ENCODE measurements at places on chromosomes 3 and 15.

GRCh38 chr15:70379938-70380883 lies 282.5 kb upstream of the TLE3 start:
- no peak for DNase-seq

DNA sequence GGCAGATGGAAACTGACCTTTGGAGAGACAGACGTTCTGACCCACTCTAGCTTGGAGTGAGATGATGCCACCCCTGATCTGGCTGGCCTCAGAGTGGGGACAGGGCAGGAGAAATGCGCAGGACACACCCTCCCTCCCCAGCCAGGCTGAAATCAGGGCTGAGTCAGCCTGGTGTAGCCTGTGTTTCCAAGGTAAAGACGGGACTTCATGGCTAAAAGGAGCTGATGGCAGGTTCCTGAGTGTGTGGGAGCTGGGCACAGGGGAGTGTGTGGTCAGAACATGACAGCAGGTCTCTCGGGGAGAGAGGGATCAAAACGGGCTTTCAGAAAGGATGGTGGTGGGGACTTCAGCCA lies 14.6 kb upstream of the POLG start:
- DNase-seq = peak; percentile 43

- no peak for DNase-seq
Measured at GRCh38 chr3:48931944-48932580, 13.4 kb downstream of the ARIH2 start.

GRCh38 chr3:187944390-187945179 lies 199.3 kb upstream of the BCL6 start:
- no peak for DNase-seq

DNA sequence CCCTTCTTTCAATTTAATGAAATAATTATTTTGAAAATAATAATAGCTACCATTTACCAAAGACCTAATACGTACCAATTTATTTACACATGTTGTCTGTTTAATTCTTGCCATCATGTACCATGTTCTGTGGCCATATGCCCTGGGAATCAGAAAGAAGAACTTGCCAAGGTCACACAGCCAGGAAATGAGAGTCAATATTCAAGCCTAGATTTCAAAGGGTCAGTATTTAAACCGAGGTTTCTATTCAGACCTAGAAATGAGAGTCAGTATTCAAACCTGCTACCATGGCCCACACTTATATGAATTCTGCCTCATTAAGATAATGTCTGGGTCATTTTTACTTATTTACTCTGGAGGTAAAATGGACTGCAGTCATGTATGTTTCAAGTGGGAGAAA lies 103.6 kb upstream of the TBL1XR1 start:
- DNase-seq = no peak

- DNase-seq = no peak
Measured at GRCh38 chr15:45535486-45536042, 13.0 kb upstream of the SLC30A4 start.

GRCh38 chr3:179265875-179266274 lies 15.0 kb upstream of the KCNMB3 start:
- DNase-seq = no peak

- DNase-seq = no peak
Measured at GRCh38 chr3:12476238-12476897, 7.9 kb upstream of the TSEN2 start.

- no peak for DNase-seq
Measured at GRCh38 chr15:48395521-48396011, 64.3 kb downstream of the DUT start.

GRCh38 chr3:99833617-99834205 lies 16.0 kb downstream of the CMSS1 start:
- DNase-seq = no peak

- peak; percentile 87 for DNase-seq
Measured at GRCh38 chr3:59316688-59317275, 267.0 kb upstream of the CFAP20DC start.

DNA sequence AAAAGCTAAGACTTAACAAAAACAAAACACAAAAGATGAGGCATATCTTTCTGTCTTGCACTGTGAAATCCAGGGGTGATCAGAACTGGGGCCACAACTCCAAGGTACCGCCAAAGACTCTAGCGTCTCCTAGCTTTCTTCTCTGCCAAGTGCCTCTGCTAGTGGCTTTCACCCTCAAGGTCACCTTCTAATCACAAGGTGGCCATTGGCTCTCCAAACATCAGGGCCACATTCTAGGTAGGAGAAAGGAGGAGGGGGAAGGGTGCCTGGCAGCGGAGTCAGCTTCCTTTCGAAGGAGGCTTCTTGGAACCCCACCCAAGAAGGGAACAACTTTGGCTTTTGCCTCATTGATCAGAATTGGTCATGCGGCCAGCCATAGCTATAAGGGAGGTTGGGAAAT lies 168.8 kb upstream of the SMAD3 start:
- no peak for DNase-seq

DNA sequence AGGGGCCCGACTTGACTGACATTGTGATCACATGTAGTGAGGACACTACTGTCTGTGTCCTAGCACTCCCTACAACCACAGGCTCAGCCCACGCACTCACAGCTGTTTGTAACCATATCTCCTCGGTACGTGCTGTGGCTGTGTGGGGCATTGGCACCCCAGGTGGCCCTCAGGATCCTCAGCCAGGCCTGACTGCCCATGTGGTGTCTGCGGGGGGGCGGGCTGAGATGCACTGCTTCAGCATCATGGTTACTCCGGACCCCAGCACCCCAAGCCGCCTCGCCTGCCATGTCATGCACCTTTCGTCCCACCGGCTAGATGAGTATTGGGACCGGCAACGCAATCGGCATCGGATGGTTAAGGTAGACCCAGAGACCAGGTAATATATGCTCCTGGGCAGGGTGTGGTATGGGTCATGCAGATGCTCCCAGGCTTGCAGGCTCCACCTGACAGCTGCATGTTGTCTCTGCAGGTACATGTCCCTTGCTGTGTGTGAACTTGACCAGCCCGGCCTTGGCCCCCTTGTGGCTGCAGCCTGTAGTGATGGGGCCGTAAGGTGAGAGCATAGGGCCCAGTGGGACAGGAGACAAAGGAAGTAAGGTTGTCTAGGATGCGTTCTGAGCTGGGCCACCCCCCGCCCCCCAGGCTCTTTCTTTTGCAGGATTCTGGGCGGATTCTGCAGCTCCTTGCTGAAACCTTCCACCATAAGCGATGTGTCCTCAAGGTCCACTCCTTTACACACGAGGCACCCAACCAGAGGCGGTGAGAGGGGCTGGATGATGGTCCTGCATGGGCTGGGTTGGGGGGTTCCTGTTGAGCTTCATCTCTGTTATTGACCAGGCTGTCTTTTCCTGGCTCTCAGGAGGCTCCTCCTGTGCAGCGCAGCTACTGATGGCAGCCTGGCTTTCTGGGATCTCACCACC lies 4.4 kb downstream of the DALRD3 start:
- DNase-seq = peak; percentile 73

GRCh38 chr3:152927131-152927530 lies 92.2 kb downstream of the P2RY1 start:
- DNase-seq = no peak

- DNase-seq = no peak
Measured at GRCh38 chr3:127062926-127063325, 80.0 kb downstream of the PLXNA1 start.

DNA sequence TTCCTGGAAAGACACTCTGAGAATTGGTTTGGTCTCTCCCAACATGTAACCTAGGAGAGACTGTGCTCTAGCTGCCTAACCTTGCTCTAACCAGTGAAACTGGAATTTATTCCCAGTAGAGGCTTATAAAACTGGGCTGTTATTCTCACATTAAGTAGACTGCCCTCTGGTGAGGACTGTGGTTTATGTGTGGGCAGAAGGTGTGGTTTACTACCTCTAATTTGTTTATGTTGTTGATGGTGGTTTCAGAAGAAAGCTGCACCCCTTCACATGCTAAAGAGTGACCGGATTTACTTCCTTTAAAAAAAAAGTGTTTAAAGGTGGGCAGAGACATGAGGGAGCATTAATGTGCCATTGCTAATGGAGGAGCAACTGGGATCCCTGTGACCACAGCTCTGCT lies 273.2 kb downstream of the MECOM start:
- DNase-seq = peak; percentile 61

- DNase-seq = no peak
Measured at GRCh38 chr3:126665959-126666657, 11.2 kb upstream of the TXNRD3 start.

DNA sequence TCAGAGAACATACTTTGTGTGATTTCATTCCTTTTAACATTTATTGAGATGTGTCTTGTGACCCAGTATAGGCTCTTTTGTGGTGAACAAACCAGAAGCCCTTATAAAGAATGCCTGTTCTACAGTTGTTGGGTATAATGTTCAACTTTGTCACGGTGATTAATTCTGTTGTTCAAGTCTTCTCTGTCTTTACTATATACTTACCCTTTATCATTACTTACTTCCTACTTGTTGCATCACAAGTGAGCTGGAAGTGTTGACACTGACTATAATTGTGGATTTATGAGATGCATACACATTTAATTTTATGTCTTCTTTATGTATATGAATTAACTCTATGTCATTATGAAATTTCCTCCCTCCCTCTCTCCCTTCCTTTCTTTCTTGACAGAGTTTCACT lies 59.7 kb upstream of the TBL1XR1 start:
- DNase-seq = no peak

- peak; percentile 55 for DNase-seq
Measured at GRCh38 chr3:11335056-11335608, 62.9 kb downstream of the ATG7 start.

DNA sequence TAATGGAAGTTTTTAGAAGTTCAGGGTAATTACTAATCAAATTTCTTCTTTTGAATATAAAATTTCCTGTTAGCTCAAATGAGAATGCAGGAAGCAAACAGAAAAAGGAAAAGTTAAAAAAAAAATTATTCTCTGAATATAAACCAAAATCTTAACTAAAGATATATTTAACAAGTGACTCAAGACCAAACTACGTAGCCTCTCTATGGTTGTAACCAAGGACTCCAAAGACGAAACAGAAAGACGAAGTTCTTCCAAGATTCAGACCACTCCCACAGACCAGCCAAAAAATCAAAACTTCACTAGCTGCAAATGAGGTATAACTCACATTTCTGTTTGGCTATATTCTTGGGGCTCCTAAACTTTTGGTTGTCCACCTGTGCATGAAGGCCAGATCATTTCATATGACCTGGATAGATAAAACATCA lies 846.5 kb upstream of the ALCAM start:
- no peak for DNase-seq

GRCh38 chr3:173688216-173688842 lies 290.8 kb downstream of the NLGN1 start:
- no peak for DNase-seq

GRCh38 chr3:128499724-128500275 lies 6.8 kb upstream of the GATA2 start:
- no peak for DNase-seq

DNA sequence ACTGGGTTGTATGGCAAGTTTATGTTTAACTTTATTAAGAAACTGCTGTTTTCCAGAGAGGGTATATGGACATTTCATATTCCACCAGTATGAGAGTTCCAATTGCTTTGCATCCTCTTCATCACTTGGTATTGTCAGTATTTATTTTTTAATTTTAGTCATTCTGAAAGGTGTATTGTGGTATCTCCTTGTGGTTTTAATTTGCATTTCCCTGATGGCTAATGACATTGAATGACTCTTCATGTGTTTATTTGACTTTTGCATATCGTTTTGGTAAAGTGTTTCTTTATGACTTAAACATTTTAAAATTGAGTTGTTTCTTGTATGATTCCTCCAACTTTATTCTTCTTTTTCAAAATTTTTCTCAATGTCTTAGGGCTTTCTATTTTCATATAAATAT lies 44.4 kb downstream of the IL1RAP start:
- no peak for DNase-seq

DNA sequence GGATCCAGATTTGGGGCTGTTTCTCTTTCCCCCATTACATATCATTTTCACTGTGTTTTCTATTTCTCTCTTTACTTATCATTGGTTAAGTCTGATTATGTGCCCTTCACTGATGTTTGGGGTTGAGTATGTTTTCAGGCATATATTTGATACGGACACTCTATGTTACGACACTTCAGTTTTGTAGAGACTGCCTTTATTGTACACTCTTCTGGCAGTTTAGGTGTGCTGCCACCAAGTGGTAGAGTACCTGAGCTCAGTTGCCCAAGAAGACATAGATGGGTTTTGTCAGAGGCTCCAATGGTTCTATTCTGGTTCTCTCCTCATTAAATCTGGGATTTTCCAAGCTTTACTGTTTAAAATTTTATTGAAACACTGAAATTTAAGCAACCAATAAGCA lies 255.0 kb upstream of the ROPN1 start:
- peak; percentile 37 for DNase-seq

DNA sequence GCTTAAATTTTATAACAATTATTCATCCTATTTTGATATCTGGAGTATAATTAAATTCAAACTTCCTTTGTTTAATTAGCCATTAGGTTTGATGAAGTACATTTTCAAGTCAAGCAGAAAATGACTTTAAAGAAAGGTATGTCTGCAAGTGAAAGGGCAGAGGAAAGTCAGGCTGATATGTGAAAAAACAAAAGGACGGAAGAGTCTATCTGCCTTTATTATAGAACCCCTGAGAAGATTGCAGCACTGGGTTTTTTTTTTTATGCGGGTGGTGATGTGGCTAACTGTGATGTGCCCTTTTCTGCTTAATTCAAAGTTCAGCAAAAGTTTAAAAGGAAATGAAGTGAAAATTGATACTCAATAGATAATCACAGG lies 83.2 kb downstream of the COL8A1 start:
- DNase-seq = no peak

DNA sequence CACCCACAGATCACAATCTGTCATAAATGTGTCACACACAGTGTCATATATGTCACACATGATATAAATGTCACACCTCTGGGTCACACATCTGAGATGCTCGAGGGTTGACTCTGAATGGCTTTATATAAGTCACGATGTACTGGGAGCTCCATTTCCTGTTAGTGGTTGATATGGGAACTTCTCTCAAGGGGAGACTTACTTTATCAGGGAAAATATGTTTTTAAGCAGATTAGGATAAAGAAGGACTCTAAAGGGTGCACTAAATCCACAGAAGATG lies 83.9 kb upstream of the MEF2A start:
- DNase-seq = no peak

GRCh38 chr3:10928961-10929471 lies 63.5 kb upstream of the SLC6A1 start:
- DNase-seq = no peak

- no peak for DNase-seq
Measured at GRCh38 chr3:76487446-76487845, 552.5 kb upstream of the ROBO2 start.

GRCh38 chr3:41662288-41662687 lies 299.6 kb downstream of the ULK4 start:
- no peak for DNase-seq

All from SW480 (cell line).